ENCODE measurements at places on chromosomes 6 and 20.

GRCh38 chr6:28867086-28867409, 56.7 kb downstream of the TRIM27 start:
- DNase-seq = no peak

- no peak for DNase-seq
Measured at GRCh38 chr6:109094416-109095035, at the start of gene SESN1. Gene SESN1, minus strand, starts transcription at chr6:109094846. Its CDS starts 773 bp downstream, at chr6:109094073.

DNA sequence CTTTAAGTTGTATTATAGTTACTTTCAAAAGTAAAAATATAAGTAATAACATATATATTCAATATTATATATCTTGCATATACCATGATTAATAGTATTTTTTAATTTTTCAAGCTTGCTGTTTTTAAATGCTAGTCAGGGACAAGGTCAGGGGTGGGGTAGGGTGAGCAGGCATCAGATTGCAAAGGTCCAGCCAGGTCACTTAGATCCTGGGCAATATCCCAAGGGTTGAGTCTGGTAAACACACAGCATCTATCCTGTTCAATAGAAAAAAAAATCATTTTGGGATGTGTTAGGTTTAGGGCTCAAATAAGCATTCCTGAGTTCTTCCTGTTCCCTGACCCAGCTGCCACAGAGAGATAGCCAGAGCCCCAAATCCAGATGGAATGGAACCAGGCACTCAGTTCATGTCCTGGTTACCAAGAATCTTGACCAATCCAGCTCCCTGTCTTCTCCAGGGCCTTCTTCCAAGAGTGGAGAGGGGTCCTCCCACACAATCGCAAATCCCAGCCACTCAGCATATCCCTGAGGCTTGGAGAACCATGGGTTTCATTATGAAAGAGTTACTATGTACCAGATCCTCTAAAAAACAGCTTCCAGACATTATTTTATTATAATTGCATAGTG, 134.9 kb upstream of the TOP1 start:
- DNase-seq = no peak

- no peak for DNase-seq
Measured at GRCh38 chr6:39901670-39902069, 32.6 kb downstream of the MOCS1 start.

DNA sequence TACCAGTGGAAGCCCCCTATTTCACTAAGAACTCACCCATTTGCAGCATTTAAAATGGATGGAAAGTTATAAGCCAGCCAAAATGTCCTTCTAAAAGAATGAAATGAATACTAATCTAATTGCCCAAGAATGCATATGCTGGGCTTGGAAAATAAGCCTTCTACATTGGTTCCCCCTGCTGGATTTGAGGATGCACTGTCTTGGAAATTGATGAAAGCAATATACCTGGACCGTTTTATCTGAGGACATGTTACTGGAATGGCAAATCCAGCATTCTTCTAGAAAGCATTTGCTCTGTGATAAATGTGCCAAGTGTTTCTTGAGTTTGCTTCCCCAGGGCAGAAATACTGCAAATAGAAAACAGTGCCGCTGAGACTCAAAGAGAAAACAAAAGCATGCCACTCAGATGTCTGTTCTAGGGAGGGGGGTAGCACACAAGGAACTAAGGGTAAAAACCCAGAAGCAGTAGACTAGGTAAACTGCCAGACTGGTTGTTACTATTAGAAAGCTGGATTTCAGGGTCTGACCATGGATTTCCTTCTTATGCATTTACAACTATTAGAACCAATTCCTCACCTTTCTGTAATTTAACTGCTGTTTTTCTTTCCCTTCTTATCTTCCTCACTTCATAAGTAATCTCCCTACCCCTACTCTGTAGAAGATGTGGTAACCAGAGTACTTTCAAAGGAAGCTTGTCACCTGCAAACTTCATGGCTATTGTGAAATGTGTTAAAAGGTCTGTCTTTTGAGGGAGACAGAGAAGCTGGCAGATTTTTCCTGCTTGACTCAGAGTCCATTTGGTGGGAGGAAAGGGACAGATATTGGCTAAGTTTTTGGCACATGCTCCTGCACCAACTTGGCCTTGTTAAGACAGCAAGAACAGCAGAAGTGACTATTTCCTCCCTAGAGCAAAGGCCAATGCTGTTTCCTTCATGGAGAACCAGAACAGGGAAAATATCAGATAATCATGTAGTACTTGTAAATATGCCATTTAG, 642.6 kb downstream of the KIF16B start:
- no peak for DNase-seq

DNA sequence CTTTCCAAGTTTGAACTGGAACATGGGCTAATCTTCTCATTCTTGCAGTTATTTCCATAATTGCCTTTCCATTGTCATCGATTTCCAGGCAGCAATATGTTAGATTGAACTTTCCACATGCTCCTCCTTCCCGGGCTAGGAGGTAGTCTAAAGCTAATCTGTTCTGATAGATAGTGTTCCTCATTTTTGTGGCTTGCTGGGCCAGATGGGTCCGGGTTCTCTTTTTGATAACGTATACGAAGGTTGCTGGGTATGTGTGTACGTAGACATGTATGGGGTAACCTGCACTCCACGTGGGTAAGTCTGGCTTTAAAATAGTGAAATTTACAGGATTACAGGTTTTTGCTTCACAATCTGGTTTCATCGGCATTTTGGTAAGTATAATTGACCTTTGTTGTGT, 14.0 kb upstream of the GMPR start:
- DNase-seq = no peak

DNA sequence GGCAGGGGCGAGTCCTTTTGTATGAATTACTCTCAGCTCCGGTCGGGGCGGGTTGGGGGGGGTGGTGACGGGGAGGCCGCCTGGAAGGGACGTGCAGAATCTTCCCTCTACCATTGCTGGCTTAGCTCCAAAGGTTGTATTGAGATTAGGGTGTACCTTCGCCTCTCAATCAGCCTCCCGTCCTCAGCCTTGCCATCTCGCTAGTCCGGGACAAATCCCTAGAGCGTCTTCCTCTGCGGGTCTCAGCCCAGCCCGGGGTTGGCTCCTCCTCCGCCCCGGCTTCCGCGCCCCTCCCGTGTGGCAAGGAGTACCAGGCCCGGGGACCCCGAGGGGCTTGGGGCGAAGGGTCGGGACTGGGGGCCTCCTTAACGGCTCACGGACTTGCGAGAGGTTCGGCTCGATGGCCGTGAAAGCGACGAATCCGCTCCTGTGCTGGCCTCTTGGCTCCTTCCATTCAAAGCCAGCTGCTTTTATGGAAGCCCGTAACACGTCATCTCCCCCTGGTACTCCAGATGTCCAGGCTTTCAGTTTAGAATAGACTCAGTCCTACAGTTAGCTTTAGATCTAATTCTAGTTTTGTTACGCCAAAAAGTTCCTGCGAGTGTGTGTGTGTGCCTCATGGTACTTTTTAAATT, 636 bp upstream of the EEF1A1 start:
- no peak for DNase-seq

DNA sequence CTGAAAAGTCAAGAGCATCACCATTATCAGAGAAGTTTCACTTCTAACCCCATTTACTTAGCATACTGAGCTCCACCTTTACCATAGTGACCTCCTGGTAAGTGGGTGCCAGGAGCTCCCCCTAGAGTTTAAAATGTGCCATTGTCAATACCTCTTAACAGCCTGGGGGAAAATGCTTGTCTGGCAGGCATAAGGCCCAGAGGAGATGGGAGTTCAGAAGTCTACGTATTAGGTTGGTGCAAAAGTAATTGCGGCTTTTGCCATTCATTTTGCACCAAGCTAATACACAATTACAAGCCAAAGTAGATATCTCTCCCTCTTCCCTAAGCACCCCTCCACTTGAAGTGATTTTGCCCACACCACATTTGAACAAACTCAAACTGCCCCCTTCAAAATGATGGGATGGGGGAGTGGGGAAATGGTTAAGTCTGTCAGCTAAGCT, 919.0 kb downstream of the KIF16B start:
- peak; percentile 40 for DNase-seq

- DNase-seq = no peak
Measured at GRCh38 chr6:158803733-158804143, 15.4 kb downstream of the EZR start.

DNA sequence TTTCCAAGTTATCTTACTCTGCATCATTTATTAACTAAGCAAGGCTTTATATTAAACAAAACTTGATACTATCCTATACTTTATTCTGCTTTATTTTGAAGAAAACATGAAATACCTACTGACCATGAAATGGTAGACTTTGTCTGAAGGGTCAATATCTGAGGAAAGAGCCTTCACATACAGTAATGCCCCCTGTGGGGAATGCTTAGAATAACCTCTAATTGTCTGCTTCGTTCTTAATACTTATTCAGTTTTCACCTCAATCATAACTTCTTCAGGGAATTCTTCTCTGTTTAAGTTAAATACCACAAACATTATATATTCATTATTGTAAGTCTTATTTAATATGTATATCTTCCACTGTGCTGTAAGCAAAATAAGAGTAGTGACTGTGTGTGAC, 498.9 kb upstream of the MANEA start:
- DNase-seq = no peak

DNA sequence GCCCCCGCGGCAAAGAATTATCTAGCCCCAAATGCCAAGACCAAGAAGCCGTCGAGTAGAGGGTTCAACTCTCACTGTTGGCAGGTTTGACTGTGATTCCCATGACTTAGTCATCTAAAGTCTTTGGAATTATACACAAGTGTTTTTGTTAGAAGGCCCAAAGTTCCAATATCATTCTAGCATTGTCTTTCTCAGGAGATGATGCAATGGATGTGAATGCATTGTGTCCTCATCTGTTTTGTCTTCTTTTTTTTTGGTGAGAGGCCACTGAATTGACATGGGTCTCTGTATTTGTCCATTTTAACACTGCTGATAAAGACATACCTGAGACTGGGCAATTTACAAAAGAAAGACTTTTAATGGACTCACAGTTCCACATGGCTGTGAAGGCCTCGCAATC, 290.5 kb upstream of the ZFP64 start:
- DNase-seq = no peak

DNA sequence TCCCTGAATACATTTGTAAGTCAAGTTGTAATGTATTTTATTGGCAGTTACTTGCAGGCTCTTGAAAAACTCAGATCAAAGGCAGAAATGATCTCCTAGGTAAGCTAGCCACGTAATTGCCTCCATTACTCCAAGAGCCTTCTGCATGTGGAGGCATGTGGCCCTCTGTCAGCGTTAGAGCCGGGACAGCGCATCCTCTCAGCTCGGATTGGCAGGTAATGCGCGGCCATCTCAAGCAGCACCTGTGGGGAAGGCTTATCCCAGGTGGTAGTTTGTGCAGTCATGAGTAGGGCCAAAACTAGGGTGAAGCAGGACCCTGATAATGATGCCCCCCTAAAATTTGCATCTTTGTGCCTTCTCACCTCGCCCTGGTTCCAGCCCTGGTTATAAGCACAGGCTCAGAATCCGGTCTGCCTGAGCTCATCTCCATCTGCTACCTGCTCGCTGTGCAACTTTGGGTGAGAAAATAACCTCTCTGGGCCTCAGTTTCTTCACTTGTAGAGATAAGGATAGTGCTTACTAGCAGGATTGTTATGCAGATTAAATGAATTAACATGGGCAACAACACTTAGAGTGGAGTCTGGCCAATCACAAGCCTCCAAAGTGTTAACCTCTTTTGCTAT, 157.5 kb upstream of the PMEPA1 start:
- DNase-seq = no peak

- no peak for DNase-seq
Measured at GRCh38 chr6:124520514-124520913, 441.7 kb upstream of the RNF217 start.

GRCh38 chr20:34875642-34876405, 588 bp upstream of the ACSS2 start:
- DNase-seq = no peak

GRCh38 chr6:29927841-29928388, 14.4 kb upstream of the HLA-A start:
- no peak for DNase-seq

DNA sequence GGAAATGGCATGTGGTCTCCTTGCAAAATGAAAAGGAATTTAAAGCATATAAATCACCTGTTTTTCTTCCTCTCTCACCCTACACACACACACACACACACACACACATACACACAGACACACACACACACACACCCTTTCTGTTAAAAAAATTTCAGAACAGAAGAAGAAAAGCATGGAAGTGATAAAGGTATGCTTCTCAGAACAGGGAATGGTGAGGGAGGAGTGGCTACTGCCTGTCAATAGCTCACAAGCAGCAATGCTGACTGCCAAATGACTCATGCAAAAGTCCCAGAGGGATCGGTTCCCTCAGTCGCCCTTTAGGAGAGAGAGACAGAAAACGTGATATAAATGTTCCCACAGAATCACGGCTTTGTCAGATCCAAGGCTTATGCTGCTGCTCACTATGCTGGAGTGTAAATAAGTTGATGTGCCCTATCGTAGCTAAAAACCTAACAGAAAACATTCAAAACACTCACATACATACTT, 102.6 kb downstream of the IBTK start:
- DNase-seq = no peak

DNA sequence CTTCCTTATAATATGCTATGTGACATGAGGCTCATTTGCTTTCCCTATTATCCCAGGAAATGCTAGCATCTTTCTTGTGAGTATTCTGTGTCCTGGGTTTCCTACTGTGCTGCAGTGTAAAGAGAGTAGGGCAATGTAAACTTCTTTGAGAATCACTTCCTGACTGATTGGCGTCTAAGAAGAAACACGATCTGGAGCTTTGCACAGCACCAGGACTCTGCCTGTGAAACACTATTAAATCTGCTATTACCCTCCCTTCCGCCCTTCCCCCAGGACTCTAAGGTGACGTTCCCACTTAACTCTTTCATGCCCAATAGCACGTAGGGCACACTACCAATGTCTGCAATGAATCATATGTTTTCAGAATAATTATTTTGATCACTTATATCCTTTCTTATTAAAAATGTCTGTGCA, 607.3 kb upstream of the CITED2 start:
- peak; percentile 41 for DNase-seq
